ENCODE measurements at places on chromosomes 13 and 19. TPM values are rescaled to one million over a fixed set of nuclear protein-coding genes. Genes with fewer than 3 reads are reported as not detected.

Gene TTC9B
- not detected for total RNA-seq

Gene IGLON5
- not detected for total RNA-seq

Gene IL4I1
- 0.47 TPM for total RNA-seq

Gene NOTCH3
- total RNA-seq, result 13.2 TPM

Gene ATP1A3
- not detected for total RNA-seq

Gene SERTM1
- total RNA-seq, result not detected

Gene P2RY11
- 1.9 TPM for total RNA-seq

Gene POU4F1
- total RNA-seq, result not detected
